ENCODE measurements at places on chromosomes 3 and 15.

DNA sequence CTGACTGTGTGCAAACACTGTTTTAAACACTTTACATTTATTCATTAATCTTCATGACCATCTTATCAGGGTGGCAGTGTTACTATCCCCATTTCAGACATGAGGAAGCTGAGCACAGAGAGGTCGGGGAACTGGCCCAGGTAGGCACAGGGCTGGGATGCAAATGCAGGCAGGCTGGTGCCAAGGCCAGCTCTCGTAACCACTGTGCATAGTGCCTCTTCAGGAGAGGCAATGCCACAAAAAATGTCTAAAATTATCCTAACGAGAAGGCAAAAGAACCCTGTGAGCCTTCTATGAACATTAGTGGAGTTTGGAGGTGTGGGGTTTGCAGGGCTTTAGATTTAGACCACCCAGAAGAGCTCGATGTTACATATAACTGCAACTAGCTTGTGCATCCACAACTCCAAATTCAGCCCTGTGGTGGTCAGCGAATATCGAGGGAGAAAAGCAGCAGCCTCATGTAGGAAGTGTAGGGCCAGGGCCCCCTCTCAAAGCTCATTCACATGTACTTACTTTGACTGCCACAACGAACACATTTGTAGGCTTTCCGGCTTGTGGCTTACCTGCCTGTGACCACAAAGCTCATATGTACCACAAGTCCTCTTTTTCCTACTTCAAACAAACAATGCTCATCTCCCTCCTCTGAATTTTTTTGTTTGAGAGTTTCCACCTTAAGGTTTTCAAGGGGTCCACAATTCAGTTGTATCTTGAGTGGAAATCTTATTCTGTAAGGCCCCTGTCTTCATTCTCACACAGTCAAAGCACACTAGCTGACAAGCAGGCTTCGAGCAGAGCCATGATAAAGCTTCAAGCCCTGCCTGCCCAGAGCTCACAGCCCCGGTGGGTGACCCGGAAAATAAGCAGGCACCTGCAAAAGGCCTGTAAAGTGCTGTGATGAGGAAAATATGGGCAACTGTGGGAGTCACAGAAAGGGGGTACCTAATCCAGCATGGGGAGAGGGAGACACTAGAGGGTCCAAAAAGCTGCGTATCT lies 722.9 kb upstream of the CFAP20DC start:
- DNase-seq: no peak

- DNase-seq: no peak
Measured at GRCh38 chr3:40677321-40677720, 152.6 kb downstream of the ZNF621 start.

- DNase-seq: no peak
Measured at GRCh38 chr15:66821307-66821706, 119.3 kb downstream of the SMAD6 start.

- no peak for DNase-seq
Measured at GRCh38 chr3:177742273-177742672, 545.0 kb upstream of the TBL1XR1 start.

GRCh38 chr3:100875239-100875638 lies 118.0 kb downstream of the ABI3BP start:
- no peak for DNase-seq

- no peak for DNase-seq
Measured at GRCh38 chr15:70415398-70415797, 317.7 kb upstream of the TLE3 start.

- peak; percentile 31 for DNase-seq
Measured at GRCh38 chr15:28901987-28902745, 16.4 kb downstream of the APBA2 start.

DNA sequence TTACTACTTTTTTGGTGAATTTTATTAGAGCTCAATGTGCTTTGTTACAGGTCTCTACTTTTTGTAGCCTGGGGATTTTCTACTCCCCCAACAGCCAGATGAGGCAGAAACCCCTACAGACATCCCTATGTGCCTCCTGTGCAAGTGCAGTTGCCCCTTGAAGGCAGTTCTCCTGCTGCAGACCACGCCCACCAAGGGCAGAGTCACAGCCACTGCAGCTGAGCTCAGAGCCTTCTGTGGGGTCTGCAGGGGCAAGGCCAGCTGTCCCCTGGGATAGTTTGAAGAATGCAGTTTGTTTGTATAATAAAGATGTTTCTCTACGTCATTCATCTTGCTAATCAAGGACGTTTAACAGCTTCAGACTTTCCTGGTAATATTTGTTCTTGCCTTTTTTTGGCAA lies 76.8 kb downstream of the NPAP1 start:
- DNase-seq: no peak

Measured in cerebellar nuclear complex (tissue), 1 donor.